Left renal cortex interstitium (tissue), 4 donors: ENCODE measurements at places on chromosomes 5 and 9. TPM values are rescaled to one million over a fixed set of nuclear protein-coding genes. Genes with fewer than 3 reads are reported as not detected.

SMIM27 gene
- 17.6 TPM for polyA plus RNA-seq

GLT6D1 gene
- not detected for polyA plus RNA-seq

SHOC1 gene
- 0.78 TPM for polyA plus RNA-seq

OR1J2 gene
- polyA plus RNA-seq, result not detected

KLHL3 gene
- polyA plus RNA-seq, result 16.8 TPM

SCGB3A2 gene
- not detected for polyA plus RNA-seq

IL13 gene
- not detected for polyA plus RNA-seq

QRFP gene
- polyA plus RNA-seq, result 0.40 TPM

MSX2 gene
- polyA plus RNA-seq, result 0.46 TPM

PDCD1LG2 gene
- 0.08 TPM for polyA plus RNA-seq

SLCO6A1 gene
- polyA plus RNA-seq, result not detected

PCDHGA11 gene
- 5.6 TPM for polyA plus RNA-seq

FSTL4 gene
- 0.78 TPM for polyA plus RNA-seq

KCNV2 gene
- 0.38 TPM for polyA plus RNA-seq

ATG10 gene
- 10.2 TPM for polyA plus RNA-seq

SHISAL2B gene
- polyA plus RNA-seq, result not detected

ADRA1B gene
- polyA plus RNA-seq, result 2.2 TPM

SOHLH1 gene
- polyA plus RNA-seq, result not detected

FAM200C gene
- polyA plus RNA-seq, result 17.9 TPM

GFI1B gene
- 0.71 TPM for polyA plus RNA-seq

HDAC3 gene
- polyA plus RNA-seq, result 90.9 TPM

IGFBPL1 gene
- 2.0 TPM for polyA plus RNA-seq

CAMK2A gene
- 3.0 TPM for polyA plus RNA-seq

PTGDS gene
- 34.7 TPM for polyA plus RNA-seq

PCDHGB7 gene
- 14.0 TPM for polyA plus RNA-seq

PCDHA1 gene
- polyA plus RNA-seq, result 0.05 TPM

SGCD gene
- 4.9 TPM for polyA plus RNA-seq

REXO4 gene
- polyA plus RNA-seq, result 33.3 TPM

ZNF879 gene
- polyA plus RNA-seq, result 8.2 TPM

LPCAT1 gene
- polyA plus RNA-seq, result 48.3 TPM

GABRA6 gene
- polyA plus RNA-seq, result not detected

CATSPER3 gene
- 2.0 TPM for polyA plus RNA-seq

FGF18 gene
- polyA plus RNA-seq, result 0.22 TPM

NPR2 gene
- 28.3 TPM for polyA plus RNA-seq

IFNB1 gene
- polyA plus RNA-seq, result not detected

SPATA9 gene
- polyA plus RNA-seq, result 2.1 TPM

FRRS1L gene
- polyA plus RNA-seq, result 4.4 TPM

PTGES gene
- polyA plus RNA-seq, result 7.3 TPM

FLT4 gene
- 30.4 TPM for polyA plus RNA-seq

ANKRD18B gene
- 1.7 TPM for polyA plus RNA-seq

HMCN2 gene
- polyA plus RNA-seq, result 1.1 TPM

PCDHGC5 gene
- 0.22 TPM for polyA plus RNA-seq

BAAT gene
- 0.29 TPM for polyA plus RNA-seq

FGF1 gene
- polyA plus RNA-seq, result 21.0 TPM

PDE4D gene
- 22.3 TPM for polyA plus RNA-seq

ACOT12 gene
- 1.4 TPM for polyA plus RNA-seq

CDX1 gene
- polyA plus RNA-seq, result 0.47 TPM

COL5A1 gene
- 104 TPM for polyA plus RNA-seq

GALT gene
- 88.7 TPM for polyA plus RNA-seq

SLC34A3 gene
- 4.4 TPM for polyA plus RNA-seq

CDK9 gene
- polyA plus RNA-seq, result 63.5 TPM

LEAP2 gene
- 7.8 TPM for polyA plus RNA-seq

MSANTD3 gene
- polyA plus RNA-seq, result 23.0 TPM

SLC25A2 gene
- not detected for polyA plus RNA-seq

DNAI1 gene
- polyA plus RNA-seq, result 2.0 TPM

SPINK7 gene
- 0.28 TPM for polyA plus RNA-seq

TAL2 gene
- 2.4 TPM for polyA plus RNA-seq

PSAT1 gene
- polyA plus RNA-seq, result 76.1 TPM
